ENCODE measurements at places on chromosomes 6 and 20. TPM values are rescaled to one million over a fixed set of nuclear protein-coding genes. Genes with fewer than 3 reads are reported as not detected.
A peak's percentile ranks its signal among the peaks of the same experiment; 100 is the strongest.

DNA sequence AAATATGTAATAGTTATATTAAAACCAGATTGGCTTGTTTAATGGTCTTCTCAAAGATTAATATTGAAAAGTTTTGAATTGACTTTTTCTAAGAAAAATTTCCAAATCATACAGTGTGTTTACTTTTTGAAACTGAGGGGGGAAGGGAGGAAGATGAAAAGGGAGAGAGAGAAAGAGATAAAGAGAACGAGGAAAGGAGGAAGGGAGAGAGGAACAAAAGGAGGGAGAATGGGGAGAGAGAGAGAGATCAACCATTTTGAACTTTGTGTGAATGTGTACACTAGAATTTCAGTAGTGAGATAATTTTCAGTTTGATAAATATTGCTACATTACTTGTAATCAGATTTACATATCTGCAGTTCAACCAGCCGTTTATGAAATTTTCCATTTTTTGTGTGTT, 124.5 kb downstream of the EPHA7 start:
- no peak for DNase-seq

- no peak for DNase-seq
These were observed 48.8 kb upstream of the NKX2-2 start for GRCh38 chr20:21562656-21563055.

DNA sequence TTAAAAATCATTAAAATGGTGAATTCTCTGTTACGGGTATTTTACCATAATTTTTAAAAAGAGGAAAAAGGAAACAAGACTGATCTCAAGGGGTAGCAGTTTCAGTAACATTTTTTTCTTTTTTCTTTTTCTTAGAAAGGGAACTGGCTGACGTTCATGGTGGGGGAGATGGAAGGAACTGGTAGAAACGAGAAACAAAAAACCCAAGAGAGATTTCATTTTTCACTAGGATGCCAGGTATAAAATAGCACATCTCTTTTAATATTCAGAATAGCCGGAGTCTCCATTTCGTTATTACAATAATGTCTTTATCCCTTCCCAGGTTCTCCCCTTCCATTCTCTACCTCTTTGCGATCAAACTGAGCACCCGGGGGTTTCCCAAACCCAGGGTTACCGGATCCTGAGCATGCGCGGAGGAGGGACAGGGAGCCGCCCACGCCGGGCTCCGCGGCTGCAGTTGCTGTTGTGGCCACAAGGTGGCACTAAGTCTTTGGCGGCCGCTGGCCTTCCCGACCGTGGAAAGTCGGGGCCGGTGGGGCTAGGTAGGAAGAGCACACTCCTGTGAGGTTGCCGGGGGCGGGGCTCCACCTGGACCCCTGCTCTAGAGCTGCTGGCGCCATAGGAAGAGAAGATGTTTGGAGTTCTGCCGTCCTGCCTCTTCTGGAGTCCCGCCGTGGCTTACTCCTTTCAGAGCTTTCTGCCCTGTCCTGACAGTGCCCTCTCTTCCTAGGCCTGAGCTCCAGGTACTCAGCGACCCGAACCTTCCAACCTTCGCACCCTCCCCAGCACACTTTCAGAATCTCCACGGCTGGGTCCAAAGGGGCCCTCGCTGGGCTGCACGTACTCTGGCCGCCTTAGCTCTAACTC, 146.8 kb downstream of the SH3BGRL2 start:
- peak; percentile 45 for DNase-seq

GRCh38 chr6:158677906-158678578, 28.2 kb downstream of the SYTL3 start:
- no peak for DNase-seq

- no peak for DNase-seq
These were observed 17.2 kb upstream of the DST start for GRCh38 chr6:56659721-56660380.

GRCh38 chr6:111844921-111845320, 28.3 kb downstream of the FYN start:
- DNase-seq = no peak

GRCh38 chr20:1242530-1242929, 16.7 kb downstream of the RAD21L1 start:
- peak; percentile 72 for DNase-seq

- no peak for DNase-seq
These were observed 38.8 kb upstream of the SIRPA start for GRCh38 chr20:1856424-1856823.

DNA sequence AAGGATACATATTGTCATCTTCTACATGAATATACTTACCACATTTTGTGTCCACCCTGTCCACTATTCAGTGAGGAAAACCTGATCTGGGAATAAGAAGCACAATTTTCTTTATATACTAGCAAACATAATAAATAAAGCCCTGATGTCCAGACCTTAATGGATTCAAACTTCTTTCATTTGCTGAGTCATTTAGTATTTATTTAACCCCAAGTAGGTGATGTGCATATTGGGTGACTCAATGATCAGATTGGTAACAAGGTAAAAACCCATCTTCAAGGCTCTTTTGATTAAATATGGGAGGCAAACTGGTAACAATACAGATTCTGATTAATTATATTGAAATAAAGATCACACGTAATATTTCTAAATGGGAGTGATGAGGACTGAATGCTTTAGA, 1159.8 kb upstream of the EYS start:
- no peak for DNase-seq

GRCh38 chr6:140441256-140441655, 1066.8 kb upstream of the CITED2 start:
- DNase-seq = peak; percentile 37

GRCh38 chr20:50848341-50848808, 53.5 kb downstream of the BCAS4 start:
- no peak for DNase-seq

- no peak for DNase-seq
These were observed 101.6 kb downstream of the HIVEP2 start for GRCh38 chr6:142843361-142843760.

- DNase-seq = no peak
These were observed 5.2 kb upstream of the VEGFA start for GRCh38 chr6:43764772-43765171.

GRCh38 chr6:71198908-71199307, 89.7 kb upstream of the OGFRL1 start:
- DNase-seq = no peak

DNA sequence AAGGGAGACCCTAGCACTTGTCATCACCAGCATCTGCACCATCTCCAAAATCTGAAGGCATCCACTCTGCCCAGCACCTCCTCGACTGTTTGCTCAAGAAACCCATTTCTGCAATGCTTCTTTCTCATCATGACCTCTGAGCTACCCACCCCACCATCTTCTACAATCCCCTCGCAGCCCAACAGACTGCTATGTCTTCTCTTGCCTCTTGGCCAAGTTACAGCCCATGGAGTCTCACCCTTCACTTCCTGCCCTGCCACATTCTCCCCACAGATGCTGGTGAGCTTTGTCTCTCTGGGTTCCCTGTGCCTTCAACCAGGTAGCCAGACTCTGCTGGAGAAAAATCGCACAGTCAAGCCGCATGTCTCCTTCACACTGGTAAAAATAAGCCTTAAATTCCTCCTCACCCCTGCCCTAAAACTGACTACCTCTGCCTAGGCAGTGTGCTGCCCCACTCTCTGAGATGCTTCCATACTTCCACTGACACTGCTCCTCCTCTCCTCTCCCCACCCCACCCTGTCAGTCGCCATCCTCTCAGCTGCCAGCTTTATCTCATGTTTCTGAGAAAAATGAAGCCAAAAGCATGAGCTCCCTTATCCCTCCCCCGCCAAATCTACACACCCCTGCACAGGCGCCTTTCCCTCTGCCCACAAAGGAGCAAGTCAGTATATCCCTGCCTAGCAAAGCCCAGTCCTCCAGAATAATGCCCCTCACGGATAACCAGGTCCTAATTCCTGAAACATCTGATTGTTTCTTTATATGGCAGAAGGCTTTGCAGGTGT, 2.3 kb upstream of the TXNDC5 start:
- DNase-seq = no peak

RSPO4 gene
- total RNA-seq = not detected

HLA-C gene
- total RNA-seq = 104 TPM

GMDS gene
- total RNA-seq = 17.2 TPM

RING1 gene
- 37.1 TPM for total RNA-seq

GSTA3 gene
- total RNA-seq = not detected

CST2 gene
- total RNA-seq = not detected

STX11 gene
- 0.31 TPM for total RNA-seq

CLPSL2 gene
- not detected for total RNA-seq

VGLL2 gene
- not detected for total RNA-seq

OOEP gene
- 0.49 TPM for total RNA-seq

HEY2 gene
- not detected for total RNA-seq

SLC22A7 gene
- not detected for total RNA-seq

PPP1R16B gene
- total RNA-seq = not detected
